Activated T-helper 17 cell treated with anti-CD3 and anti-CD28 coated beads, Interleukin-2, amount 50 U/mL, for 72 hours (primary cell): ENCODE measurements at places on chromosomes 6 and 20. TPM values are rescaled to one million over a fixed set of nuclear protein-coding genes. Genes with fewer than 3 reads are reported as not detected.

The SOX4 gene
- total RNA-seq = 0.71 TPM

The THBS2 gene
- not detected for total RNA-seq

The ISM1 gene
- total RNA-seq = 0.34 TPM

The COQ3 gene
- 6.9 TPM for total RNA-seq

The HEY2 gene
- 0.09 TPM for total RNA-seq

The TDRD6 gene
- total RNA-seq = not detected

The SLC22A1 gene
- 3.7 TPM for total RNA-seq
